Stimulated activated CD8-positive, alpha-beta memory T cell treated with anti-CD3 and anti-CD28 coated beads, Interleukin-7, amount 100 ng/mL, for 1 hour (primary cell): ENCODE measurements at places on chromosomes 7 and 10.

- no peak for DNase-seq
These were observed 10.9 kb downstream of the PWWP2B start for GRCh38 chr10:132407846-132408278.

DNA sequence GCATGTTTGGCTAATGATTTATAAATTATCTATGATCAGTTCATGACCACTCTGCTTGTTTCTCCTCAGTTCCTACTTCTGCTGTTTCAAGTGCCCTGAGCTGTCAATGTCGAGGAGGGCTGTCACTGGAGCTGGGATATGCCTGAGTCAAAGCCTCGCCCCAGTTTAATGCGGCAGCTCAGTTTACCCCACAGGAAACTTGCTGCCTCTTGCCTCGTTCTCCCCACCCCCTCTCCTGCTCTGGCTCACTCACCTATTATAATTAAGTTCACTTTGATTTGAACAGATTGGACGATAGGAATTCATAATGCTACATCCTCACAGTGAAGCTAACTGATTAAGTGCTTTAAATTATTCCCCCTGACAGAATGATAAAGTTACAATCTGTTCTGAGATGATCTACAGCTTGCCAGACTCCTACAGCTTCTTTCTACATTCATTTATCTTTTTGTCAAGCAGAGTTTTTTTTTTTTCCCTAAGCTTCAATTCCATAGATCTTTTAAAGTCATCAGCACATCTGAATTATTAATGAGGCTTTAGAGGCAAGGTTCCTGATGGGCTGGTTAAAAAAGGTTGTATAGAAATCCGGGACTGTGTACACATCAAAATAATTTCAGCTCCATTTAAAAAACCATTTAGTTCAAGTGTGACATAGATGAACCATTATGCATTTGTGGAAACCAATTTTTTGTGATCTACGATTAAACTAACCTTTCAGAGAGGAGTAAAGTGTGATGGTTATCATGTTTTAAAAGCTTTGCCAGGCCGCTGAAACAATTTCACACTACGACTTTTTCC lies 758.3 kb downstream of the KCNMA1 start:
- no peak for DNase-seq

- DNase-seq: no peak
These were observed 43.4 kb downstream of the ZNRF2 start for GRCh38 chr7:30327813-30328212.

DNA sequence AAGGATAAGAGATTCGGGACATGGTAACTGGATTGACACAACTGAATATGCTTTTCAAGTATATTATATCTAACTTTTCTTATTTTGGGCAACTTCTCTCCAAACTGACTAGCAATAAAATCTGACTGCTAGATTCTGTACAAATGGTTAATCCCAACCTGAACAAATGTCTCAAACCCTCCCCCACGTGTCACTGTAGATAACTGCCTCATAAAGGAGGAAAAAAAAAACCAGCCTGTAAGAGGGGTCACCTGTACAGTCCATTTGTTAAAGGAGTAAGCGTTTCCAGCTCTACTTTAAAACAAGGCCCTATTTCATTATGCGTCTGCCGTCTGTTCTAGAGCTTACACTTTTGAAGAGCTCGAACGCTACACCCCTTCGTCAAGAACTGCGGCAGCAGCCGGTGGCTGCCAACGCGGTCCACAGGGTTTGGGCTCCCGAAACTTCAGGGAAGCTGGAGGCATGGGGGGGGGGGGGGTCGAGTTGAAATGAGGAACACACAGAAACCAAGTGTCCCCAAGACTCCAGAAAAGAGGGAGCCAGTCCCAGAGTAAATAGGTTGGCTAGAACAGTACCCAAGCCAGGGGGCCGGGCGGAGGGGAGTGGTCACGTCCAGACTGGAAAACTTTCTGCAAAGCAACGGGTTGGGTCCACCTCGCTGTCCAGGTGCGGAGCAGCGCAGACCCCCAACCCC lies 492 bp downstream of the COG5 start:
- no peak for DNase-seq

DNA sequence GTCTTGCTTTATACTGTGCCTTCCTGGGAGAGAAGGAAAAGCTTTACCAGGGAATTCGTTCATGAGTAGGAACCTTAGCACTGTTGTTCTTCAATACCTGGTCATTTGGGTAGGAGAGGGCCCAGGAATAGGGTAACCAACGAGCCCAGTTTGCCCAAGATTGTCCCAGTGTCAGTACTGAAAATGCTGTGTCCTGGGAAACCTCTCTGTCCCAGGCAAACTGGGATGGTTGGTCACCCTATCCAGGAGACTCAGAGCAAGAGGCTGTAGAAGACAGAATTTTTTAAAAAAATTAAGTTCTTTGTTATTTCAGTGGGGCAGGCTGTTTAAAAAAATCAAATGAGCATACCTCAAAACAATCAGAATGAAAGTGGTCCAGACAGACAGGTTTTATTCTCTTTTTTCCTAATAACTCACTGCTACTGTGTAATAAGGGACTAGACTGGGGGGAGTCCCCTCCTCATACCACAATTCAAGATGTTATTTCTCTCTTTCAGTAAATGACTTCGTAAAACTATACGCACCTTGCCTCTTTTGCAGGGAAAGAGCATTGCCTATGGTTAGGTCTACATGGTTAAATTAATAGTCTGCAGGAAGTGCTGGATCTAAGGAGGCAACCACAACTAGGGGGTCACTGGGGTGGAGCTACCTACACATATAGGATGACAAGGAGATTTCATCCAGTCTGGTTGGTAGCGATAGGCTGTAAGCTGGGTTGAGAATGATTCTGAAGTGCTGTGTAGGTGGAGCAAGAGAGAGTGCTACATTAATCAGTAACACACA lies 41.1 kb upstream of the FAM133B start:
- DNase-seq: no peak

DNA sequence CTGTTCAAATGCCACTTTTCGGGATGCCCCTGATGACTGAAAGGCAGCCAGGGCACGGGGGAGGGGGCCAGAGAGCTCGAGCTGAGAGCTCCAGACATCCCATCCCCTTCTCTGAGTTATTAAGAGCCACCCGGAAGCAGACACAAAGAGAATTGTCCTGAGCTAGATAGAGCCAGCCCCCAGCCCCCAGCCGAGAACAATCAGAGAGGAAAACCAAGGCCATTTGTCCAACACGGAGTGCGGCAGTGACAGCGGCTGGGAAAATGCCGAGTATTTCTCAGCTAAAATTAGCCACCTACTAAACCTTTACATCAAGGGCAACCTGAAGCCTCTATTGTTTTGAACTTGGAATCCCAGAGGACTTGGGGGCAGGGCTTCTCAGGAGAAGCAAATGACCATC lies 51.0 kb downstream of the UNC5B start:
- DNase-seq: no peak

DNA sequence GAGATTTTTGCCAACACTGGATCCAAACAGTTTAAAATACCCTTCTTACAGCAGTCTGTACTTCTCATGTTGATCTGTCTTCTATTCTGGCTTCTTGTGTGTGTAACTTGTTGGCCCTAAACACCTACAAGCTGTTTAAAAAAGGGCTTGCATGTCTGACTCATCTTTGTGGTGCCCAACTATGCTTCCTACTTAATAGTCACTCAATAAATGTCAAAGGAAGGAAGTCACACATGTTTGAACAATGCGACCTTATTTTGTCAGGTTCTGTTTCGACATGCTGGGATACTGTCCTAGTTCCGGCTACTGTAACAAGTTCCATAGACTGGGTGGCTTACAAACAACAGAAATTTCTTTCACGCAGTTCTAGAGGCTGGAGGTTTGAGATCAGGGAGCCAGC lies 9.4 kb upstream of the GRK5 start:
- DNase-seq: no peak

DNA sequence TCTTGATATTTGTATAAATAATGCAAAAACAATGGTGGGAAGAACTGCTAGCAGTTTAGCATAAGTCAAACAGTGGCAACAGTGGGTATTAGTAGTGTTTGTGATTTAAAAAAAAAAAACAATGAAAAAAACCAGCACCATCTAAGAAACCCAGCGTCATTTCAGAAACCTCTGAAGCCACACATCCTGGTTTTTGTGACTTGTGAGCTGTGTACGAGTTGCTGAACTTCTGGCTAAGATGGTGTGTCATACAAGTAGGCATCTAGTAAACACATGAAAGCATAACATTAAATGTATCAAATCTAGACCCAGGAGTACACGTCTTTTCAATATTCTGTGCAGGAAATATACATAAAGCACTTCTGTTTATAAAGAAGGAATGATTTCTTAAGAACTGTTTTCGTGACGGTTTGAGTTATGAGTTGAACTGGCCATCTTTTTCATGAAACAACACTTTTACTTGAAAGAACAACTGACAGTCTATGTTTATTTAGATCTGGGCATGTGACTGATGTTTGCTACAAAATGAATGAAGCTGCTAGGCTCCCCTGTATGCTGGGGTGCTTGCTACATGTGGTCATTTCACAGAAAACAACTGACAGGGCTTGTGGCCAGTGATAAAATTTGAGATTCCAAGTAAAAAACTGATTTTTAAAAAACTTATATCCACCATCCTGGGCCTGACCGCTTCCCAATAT lies 143.5 kb downstream of the PIP4K2A start:
- DNase-seq: no peak

GRCh38 chr10:69489506-69490090 lies 38.3 kb downstream of the TSPAN15 start:
- no peak for DNase-seq

- DNase-seq: no peak
These were observed 447.9 kb upstream of the PFKP start for GRCh38 chr10:2619472-2619871.

DNA sequence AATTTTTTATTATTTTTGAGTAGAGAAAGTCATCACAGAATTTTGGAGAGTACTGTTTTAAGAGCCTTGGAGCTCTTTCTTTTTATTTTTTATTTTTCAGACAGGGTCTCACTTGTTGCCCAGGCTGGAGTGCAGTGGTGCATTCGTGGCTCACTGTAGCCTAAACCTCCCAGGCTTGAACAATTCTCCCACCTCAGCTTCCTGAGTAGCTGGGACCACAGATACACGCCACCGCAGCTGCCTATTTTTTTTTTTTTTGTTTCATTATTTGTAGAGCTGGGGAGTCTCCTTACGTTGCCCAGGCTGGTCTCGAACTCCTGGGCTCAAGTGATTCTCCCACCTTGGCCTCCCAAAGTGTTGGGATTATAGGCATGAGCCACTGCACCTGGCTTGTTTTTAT lies 10.6 kb downstream of the CPA4 start:
- no peak for DNase-seq

DNA sequence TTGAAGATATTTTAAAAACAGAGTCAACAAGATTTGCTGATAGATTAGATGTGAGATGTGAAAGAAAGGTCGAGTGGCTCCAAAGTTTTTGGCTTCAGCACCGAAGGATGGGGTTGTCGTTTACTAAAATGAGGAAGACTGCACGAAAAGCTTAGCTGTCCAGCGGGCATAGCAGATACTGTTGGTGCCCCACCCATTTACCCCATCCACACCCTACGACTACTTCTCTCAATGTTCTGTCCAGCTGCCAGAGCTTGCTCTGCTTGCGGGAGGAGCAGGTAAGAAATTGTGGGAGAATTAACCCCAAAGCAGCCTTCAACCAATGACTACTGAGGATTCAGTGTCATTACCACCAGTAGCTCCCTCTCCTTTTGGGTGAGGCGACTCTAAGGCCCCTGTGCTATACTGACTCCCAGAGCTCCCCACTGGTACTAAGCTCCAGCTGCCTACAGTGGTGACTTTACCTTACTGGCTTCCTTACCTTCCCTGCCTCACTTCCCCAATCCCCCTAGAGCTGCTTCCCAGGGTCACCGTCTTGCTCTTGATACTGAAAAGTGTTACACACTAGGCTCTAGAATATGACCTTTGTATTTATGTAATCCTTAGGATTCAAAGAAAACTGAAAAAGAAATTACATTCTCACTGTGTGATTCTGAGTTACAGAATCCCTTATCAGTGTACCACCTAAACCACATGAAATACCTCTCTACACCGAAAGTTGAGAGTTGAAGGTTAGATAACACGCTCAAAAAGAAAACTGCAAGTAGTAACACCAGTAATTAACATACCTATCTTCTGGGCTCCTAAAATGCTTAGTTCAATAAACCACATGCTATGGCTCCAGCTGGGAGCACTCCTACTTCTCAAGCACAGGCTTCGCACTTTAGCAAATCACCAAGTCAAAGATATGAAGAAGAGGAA lies 22.3 kb downstream of the CACUL1 start:
- DNase-seq: no peak

DNA sequence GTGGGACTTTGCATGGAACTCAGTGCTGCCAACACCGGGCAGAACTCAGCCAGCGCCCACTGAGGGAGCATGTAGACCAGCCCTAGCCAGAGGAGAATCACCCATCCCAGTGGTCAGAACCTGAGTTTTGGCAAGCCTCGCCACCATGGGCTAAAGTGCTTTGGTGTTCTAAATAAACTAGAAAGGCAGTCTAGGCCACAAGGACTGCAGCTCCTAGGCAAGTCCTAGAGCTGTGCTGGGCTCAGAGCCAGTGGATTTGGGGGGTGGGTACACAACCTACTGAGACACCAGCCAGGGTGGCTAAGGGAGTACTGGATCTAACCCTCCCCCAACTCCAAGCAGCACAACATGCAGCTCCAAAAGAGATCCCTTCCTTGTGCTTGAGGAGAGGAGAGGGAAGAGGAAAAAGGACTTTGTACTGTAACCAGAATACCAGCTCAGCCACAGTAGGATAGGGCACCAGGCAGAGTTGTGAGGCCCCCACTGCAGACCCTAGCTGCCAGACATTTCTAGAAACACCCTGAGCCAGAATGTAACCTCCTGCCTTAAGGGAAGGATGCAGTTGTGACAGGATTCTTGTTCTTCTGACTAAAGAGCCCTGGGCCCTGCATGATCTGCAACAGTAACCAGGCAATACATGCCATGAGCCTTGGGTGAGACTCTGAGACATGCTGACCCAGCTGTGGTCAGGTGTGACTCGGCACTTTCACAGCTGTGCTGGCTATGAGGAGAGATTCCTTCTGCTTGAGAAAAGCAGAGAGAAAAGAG lies 24.4 kb downstream of the GSDME start:
- DNase-seq: no peak

DNA sequence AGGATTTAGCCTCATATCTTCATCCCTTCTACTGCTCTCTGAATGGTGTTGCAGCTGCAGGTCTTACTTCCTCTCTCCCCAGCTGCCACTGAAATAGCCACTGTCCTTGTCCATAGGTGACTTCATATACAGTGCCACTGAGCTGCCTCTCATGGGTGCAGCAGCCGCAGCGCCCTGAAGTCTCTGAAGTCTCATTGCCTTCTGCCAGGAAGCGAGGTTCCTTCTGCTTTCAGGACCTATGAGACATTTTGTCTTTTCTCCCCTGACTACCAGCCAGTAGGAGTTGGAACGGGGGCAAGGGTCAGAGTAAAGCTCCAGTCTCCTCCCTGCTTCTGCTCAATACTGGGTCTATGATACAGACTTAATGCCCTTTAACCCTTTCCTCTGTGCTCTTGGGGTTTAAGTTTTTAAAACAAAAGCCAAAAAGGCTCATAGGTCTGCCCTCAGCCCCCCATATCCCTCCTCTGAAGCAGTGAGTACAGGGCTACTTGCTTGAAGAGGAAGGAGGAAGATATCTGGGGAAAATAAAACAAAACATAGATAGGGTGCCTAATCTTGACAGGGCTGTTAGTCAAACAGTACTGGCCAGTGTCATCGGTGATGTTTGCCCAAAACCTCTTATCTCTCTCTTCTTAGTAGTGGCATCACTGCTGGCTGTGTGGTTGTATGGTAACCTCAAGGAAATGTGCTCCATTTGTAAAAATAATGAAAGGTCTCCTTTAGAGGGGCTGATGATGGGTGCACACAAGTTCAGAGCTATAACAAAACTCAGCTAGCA lies 7.1 kb downstream of the PLCE1 start:
- no peak for DNase-seq
